ENCODE measurements at places on chromosomes 4 and X.

- DNase-seq = peak; percentile 57
These were observed 236.1 kb downstream of the MGST2 start for GRCh38 chr4:139901531-139902320.

GRCh38 chr4:120568731-120569130 is 353.8 kb downstream of the PRDM5 start:
- DNase-seq = no peak

DNA sequence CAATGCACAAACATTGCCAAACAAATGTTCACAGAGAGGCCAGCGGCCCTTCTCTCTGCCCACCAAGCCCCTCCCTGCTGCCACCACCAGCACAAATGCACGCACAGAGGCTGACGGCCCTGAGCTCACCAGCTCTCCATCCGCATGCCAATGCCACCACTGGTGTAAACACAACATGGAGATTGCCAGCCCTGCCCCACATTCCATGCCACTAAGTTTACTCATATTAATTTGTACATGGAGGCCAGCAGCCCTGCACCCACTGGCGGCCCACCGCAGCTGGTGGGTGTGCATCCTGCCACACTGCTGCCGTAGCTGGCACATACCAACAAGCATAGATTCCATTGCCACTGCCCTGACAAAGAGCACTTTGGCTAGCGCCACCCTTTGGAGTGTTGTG is 124.0 kb downstream of the CYLC1 start:
- no peak for DNase-seq

GRCh38 chrX:79036157-79036880 is 91.1 kb downstream of the P2RY10 start:
- DNase-seq = no peak

DNA sequence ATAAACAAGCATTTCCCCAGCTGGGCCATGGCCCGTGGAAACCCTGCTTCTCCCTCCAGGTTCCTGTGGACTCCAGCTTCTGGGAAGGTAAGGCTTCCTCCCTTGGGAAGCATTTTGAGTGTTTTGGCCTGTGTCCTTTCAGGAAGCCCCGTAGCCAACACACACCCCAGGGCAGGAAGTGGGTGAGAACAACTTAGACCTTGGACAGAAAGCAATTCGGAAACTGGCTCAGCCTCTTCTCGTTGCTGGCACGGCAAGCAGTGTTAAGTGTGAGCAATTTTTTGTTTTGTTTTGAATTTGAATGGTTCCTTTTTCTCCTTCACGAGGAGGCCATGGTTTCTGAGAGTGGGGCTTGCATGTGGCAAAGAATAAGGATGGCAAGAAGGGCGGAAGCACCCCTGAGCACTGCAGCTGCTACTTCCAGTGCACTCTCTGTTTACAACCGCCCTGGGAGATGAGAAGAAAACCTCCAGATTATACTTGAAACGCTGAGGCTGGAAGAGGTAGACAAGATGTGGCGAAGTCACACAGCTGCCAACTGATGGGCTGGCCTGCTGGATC is 14.1 kb upstream of the CYTL1 start:
- DNase-seq = no peak

DNA sequence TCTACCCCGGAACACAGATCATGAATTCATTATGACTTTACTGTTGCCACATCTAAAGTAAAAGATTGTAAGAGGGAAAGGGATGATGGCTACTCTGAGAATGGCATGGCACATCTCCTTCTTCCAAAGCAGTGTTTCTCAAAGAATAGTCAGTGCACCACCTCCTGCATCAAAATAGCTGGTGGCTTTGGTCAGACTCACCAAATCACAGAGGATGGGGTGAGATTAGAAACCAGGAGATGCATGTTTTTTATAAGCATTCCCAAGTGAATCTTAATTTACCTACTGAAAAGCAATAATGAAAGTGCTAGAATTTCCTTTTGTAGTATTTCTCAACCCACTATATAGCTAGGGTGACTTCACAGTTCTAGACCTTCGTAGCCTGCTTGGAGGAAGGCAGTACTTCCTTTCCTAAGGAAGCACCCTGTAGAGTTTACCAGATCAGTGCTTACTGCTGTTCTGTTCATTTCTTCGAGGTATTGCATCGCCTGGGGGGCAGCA is 340.8 kb upstream of the KLF3 start:
- no peak for DNase-seq

- no peak for DNase-seq
These were observed 11.4 kb downstream of the RNF150 start for GRCh38 chr4:141121768-141122454.

- DNase-seq = no peak
These were observed 181.4 kb upstream of the NEIL3 start for GRCh38 chr4:177128306-177128705.

GRCh38 chr4:186901850-186902249 is 178.2 kb upstream of the FAT1 start:
- DNase-seq = no peak

- DNase-seq = no peak
These were observed 921.8 kb upstream of the PCDH10 start for GRCh38 chr4:132227151-132227856.

DNA sequence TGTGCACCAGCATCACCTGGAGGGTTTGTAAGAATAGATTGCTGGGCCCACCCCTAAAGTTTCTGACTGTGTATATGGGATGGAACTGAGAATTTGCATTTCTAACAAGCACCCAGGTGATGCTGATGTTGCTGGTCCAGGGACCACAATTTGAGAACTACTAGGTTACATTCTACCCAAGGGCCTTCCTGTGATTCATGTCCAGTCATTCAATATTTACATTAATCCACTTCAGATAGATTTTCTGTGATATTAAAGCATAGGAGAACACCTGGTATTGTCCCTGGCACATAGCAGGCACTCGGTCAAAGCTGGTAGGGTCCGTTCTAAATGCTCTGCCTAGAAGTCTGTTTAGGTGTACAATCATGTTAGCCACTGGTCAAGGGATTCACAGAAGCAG is 19.5 kb upstream of the XPNPEP2 start:
- no peak for DNase-seq

- no peak for DNase-seq
These were observed 112.1 kb upstream of the ARSJ start for GRCh38 chr4:114091546-114091945.

DNA sequence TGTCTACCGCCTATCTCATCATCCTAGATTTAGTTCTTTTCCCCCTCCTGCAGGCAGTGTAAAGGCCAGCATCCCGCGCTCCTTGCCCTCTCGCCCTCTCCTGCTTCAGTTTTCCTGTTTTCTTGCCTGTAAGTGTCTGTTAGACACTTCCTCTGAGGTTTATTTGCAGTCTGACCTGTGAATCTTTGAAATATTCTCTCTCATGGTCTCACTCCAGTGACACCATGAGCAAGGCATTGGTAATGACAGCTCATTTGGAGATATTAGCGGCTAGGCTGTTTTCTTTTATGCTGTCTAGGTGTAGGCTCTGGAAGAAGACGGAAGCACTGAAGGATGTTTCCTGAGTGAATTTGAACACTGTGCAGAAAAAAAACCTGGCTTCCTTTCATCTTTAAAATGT is 179.6 kb downstream of the KDR start:
- DNase-seq = no peak

DNA sequence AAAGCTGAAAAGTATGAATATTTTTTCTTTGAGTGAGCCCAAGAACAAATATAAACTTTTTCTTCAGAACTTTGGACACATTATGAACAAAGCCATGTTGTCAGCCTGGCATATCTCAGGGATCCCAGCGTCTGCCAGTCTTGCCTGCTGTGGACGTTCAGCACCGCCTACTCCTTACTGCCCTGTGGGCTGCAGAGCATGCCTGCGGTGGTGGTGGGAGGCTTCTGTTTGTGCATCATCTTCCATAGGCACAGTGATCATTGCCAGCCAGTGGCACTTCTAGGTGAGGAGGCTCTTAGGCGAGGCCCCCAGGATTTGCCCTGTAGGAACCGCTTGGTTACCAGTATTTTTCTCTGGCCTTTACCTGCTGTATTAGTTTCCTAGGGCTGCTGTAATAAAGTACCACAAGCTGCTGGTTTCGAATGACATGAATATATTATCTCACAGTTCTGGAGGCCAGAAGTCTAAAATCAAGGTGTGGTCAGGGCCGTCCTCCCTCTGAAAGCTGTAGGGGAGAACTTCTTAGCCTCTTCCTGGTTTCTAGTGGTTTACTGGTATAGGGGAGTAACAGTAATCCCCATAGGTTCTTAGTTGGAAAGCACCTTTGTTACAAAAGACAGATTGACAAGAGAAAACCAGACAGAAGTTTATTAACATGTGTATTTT is 15.4 kb downstream of the ANXA3 start:
- no peak for DNase-seq

GRCh38 chrX:139158256-139158655 is 372.3 kb upstream of the F9 start:
- DNase-seq = no peak

DNA sequence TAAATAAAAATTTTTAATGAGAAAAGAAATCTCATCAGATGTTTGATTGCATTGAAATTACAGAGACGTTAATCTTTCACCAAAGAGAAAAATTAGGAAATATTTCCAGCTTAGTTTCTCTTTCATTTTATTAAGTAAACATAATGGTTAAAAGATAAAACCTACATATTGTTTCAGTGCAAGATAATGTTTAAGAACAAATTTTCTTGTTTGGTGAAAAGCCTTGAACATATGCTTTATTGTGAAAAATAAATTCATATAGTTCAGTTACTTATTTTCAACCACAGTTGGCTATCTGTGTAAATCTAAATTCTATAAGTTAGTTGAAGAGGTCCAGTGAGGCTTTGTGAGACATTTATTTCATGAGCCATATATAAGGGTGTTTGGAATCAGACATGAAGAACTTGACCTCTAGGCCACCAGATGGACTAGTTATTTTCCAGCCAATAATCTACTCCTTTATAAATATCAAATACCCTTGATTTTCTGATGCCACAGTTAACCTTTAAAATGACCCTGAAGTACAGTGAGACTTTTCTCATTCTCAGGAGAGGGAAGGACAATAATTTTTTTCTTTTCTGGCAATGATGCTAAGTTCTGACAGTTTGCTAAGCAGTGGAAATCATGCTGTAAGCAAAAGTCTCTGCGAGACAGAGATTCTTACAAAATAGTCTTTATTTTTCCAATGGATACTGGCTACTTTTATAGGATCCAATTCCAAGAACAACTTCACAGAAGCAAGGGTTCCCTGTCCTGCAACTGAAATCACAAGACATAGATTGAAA is 2.5 kb downstream of the ARSJ start:
- no peak for DNase-seq

DNA sequence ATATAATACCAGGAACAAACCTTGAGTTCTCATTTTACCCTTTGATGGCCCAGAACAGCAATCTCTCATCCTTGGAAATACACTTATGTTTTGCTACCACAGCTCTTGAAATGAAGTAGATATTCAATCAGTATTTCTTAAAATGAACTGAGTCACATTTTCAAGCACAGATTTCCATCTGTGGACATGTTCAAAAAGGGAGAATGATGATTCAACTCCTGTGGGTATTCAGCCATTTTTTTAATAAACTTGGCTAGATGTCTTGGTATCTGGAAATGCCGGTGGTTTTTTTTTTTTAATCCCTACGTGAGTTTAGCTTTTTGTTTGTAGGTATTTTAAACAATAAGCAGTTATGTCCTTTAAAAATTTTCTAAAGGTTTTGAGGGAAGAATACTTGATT is 64.2 kb upstream of the TRPC5OS start:
- no peak for DNase-seq

GRCh38 chr4:7341491-7342222 is 93.1 kb downstream of the PSAPL1 start:
- no peak for DNase-seq

- DNase-seq = no peak
These were observed 91.4 kb downstream of the KLHL13 start for GRCh38 chrX:118025226-118025625.

- DNase-seq = no peak
These were observed 260.5 kb upstream of the FAT1 start for GRCh38 chr4:186984105-186984644.

DNA sequence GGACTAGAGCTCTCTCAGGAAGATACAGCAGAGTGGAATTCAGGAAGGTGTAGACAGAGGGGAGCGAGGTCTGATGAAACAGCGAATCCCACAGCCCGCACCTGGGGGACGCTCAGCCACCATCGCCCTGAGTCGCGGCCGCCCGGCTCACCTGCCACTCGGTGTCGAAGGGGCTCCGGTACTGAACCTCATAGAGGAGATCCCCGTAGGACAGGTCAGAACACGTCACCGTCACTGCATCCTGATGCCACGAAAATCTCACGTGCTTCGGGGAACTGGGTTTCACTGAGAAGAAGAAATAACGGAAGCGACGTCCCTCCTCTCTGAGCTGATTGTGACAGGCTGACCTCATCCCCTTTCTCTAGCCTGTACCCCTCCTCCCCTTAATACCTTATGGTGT is 10.2 kb downstream of the CRLF2 start:
- DNase-seq = no peak

GRCh38 chrX:130676861-130677260 is 226.1 kb downstream of the ENOX2 start:
- DNase-seq = peak; percentile 52

- DNase-seq = no peak
These were observed 13.2 kb downstream of the AFF2 start for GRCh38 chrX:148513661-148514060.

- DNase-seq = no peak
These were observed 140.9 kb upstream of the LCORL start for GRCh38 chr4:18162453-18162852.

DNA sequence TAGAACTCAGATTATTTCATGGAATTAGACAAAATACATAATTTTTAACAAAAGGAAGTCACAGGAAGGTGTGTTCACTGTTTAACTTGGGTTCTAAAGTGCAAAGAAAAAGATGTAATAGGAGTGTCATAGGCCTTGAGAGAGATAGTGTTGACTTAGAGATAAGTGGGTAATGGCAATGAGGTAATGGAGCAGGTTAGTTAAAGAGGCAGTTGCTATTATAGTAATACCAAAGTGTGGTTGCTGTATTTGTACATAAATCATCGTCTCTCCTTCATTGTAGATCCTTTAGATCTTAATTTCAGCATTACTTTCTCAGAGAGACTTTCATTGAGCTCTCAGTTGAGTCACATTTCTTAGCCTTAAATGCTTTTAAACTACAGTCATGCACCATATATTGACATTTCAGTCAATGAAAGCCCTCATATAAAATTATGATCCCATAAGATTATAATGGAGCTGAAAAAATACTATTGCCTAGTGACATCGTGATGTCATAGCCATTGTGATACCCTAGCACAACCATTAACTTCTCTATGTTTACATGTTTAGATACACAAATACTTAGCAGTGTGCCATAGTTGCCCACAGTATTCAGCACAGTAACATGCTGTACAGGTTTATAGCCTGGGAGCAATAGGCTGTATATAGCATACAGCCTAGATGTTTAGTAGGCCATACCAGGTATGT is 245.4 kb downstream of the ADGRL3 start:
- DNase-seq = no peak

Data from DMS79 treated with DMSO at 0.1 percent for 48 hours (cell line).